ENCODE measurements at places on chromosomes 5 and 9.

DNA sequence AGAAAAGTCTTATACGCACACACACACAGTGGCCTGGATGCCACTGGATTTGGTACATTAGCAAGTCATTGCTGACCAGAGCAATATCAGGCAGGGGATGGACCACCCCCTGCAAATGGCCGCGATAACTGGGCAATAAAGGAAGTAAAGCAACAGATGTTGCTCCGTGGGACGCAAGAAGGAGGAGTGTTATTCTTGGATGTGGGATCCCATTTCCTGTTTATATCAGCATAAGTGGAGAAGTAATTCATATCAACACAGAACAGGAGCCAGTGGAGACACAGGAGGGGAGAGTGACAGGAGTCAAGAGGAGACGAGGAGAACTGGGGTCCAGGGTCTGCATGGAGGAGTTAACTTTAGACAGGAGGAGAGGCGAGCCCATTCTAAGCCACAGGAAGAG lies 18.4 kb downstream of the RUFY1 start:
- DNase-seq: no peak

DNA sequence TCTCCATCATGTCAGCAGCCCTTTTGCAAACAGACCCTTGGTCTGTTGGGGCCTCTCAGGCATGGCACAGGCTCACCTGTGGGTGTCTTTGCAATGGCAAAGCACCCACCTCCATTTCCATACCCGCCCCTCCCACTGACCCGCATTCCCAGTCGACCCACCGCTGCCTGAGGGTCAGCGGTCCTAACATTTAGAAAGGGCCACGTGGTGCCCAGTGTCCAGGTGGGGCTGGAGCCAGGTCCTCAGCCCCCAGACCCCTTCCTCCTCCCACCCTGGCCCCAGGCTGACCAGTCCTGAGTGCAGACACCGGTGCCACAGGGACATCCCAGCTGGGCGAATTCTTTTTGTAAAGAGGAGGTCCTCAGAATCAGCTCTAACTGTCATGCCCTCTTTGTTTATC lies 43.3 kb upstream of the CEP72 start:
- DNase-seq: no peak

DNA sequence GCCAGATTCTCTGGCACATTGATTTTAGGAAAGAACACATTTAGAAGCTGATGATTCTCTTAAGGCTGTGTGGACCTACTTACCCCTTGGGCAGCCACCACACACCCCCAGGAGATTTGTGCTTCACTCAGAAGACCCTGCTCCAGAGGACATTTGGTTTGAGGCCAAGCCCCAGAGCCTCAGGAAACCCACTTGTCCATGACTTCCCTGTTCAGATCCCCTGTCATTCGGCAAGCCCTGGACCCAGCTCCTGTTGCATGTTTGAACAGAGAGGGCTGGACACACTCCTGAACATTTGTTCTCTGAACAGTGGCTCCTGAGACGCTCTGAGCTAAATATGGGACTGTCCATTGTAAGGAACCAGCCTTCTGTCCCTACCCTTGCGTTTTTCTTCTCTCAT lies 82.1 kb downstream of the AMBP start:
- DNase-seq: no peak

DNA sequence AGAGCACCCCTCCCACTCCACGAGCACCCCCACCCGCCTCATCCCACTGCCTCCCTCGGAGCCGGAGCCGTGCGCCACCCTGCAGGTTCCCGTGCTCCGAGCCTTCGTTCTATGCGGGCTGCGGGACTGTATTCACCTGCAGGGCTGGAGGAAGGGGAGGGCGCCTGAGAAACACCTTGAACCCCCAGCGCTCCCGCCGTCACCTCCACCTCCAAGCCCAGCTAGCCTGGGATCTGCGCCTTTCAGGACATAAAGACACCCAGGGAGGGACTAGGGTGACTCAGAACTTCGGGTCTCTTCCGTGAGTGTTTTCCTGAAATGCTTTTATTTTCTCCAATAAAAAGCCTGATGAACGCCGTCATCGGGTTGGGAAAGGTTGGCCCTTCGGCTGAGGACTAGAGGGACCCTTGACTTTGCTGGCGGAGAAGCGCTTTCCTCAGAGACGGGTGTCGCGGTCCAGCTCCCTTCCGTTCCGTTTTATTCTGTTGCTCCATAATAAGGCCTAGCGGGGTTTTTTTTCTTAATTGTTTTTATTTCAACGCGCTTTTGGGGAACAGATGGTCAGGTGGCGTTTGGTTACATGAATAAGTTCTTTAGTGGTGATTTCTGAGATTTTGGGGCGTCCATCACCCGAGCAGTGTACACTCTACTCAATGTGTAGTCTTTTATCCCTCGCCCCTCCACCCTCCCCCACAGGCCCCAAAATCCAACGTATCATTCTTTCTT lies 4.6 kb downstream of the TLX3 start:
- no peak for DNase-seq

DNA sequence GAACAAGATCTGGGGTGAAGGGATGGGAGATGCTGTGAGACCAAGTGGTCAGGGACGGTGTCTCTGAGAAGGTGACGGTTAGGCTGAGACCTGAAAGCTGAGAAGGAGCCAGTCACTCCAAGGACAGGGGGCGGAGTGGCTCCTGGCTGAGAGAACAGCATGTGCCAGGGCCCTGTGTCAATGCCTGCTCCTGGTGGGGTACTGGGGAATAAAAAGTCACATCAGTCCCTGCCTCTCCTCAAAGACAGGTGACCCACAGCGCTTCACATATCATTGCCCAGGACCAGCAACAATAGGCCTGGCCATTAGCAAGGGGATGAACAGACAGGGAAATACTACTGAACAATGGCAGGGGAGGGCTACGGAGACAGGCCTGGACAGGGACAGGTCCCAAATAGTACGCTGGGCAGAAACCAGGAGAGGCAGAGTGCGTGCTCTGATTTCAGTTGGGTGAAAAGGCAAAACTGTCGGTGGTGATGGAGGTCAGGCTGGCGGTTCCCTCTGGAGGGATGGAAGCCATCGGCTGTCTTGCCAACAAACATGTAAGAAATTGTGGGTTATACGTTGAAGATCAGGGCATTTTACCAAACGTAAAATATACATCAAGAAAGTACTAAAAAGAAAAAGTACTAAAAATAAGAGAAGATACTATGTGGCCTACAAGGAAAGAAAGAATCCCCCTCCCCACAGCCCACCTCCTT lies 64.3 kb downstream of the C9orf50 start:
- DNase-seq: no peak

DNA sequence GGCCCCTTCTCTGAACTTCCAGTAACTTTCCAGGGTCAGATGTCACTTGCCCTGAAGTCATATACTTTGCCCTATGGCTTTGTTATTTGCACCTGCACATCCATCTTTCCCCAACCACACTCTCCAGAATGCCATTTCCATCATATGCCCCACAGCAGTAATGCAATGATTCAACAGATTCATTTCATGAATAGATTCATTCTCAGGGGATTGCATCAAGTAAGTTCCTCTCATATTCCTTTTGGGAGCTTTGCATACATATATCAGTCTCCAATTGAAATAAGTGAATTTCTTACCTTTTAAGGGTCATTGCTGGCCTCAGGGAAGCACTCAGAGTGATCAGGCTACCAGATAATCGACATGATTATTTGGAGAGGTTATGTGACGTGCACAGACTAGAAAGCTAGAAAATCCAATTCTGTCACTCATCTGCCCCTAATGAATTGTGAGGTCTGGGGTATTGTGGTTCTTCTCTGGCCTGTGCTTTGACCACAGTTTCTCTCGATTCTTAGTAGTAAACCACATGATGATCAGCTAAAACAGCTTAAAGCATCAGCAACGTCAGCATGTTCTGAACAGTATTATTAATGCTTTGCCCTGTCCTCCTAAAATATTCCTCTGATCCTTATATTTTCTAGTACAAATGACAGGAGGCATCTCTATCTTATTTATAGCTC lies 179.9 kb downstream of the ATPSCKMT start:
- DNase-seq: no peak

GRCh38 chr5:4924577-4924976 lies 215.6 kb upstream of the ADAMTS16 start:
- no peak for DNase-seq

DNA sequence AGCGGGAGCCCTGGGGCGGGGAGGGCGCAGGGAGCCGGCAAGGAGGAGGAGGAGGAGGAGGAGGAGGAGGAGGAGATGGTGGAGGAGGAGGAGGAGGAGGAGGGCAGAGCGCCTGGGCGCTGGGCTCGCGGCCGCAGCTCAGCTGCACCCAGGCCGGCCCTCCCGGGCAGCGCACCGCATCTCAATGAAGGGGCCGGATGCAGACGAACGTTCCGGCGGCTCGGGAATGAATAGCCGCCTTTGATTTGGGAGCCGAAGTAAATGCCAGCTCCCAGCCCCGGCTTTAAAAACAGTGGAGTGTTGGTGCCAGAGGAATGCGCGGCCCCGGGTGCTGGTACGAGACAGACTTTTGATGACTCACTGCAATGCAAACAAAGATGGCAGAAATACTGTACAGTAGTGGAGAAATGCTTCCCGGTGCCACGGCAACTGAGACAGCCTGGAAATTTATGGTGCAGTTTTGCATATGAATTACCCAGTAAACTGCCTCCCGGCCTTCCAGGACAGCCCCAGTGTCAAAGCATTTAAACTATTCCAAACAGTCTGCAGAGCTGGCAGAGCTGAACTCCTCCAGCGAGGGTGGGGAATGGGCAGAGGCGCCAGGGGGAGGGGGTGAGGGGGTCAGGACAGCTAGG lies 43.1 kb downstream of the NACC2 start:
- DNase-seq: no peak

- DNase-seq: no peak
Observed at GRCh38 chr5:44384816-44385215, 4.4 kb downstream of the FGF10 start.

DNA sequence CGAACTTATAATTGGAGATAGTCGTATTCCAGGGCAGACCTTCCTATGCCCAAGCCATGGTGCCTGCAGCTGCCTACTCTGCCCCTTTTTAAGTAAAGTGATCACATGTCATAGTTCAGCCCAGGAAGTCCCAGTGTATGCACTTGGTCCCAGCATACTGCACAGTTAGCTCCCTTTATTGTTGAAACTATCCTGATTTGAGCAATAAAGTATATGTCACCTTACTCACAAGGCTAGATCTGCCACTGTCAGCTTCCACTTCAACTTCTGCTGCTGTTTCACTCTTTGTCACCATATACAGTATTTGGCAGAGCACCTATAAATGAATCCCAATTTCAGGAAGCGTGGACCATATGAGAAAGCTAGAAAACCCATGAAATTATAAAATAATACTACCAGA lies 103.8 kb upstream of the PTGER4 start:
- no peak for DNase-seq

GRCh38 chr9:13487071-13487470 lies 207.6 kb upstream of the MPDZ start:
- no peak for DNase-seq

DNA sequence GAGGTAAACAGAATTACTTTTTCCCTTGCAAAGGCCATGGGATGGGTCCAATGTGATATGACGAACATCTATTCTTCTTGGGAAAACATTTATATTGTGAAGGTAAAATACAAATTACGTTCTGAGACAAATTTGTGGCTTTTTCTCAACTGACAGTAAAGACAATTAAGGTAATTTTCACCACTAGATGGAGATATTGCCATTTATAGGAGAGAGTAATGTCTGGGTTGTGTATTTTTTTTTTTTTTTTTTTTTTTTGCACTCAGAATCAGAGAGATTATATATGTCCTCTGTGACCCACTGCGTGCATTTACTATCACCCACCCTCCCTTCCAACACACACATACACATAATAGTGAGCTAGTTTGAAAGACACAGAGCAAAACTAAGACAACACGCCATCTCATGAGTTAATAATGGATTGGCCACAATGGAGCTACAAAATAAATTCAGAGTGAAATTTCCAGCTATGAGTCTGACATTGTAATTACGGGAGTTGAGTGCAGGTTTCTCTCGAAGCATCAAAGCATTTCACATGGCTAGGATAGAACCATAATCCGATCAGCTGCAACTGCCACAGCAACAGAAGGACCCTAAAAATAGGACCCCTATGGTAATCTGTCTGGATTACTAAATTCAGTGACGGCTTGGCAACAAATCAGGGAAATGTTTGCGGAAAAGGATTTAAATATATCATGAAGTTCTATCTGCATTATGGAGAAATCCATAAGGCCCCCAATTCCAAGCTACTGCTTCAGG lies 49.2 kb downstream of the ANXA1 start:
- no peak for DNase-seq

DNA sequence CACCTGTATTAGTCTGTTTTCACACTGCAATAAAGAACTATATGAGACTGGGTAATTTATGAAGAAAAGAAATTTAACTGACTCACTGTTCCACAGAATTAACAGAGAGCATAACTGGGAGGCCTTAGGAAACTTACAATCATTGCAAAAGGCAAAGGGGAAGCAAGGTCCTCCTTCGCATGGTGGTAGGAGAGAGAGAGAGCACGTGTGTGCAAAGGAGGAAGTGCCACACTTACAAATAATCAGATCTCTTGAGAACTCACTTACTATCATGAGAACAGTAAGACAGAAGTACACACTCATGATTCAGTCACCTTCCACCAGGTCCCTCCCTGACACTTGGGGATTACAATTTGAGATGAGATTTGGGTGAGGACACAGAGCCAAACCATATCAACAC lies 258.7 kb downstream of the TRIM32 start:
- DNase-seq: no peak

- DNase-seq: no peak
Observed at GRCh38 chr5:77139001-77139400, 51.9 kb upstream of the ZBED3 start.

DNA sequence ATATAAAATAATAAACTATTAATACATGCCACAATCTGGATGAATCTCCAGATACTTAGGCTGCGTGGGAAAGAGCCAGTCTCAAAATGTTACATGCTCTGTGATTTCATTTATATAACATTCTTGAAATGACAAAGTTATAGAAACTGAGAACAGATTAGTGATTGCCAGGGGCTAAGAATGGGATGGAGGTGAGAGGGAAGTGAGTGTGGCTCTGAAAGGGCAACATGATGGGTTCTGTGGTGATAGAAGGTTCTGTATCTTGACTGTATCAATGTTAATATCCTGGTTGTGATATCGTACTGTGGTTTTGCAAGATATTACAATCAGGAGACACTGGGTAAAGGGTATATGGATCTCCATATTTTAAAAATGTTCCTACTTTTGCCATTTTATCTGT lies 50.7 kb downstream of the SPEF2 start:
- no peak for DNase-seq

- no peak for DNase-seq
Observed at GRCh38 chr5:1686016-1686802, 113.4 kb downstream of the MRPL36 start.

DNA sequence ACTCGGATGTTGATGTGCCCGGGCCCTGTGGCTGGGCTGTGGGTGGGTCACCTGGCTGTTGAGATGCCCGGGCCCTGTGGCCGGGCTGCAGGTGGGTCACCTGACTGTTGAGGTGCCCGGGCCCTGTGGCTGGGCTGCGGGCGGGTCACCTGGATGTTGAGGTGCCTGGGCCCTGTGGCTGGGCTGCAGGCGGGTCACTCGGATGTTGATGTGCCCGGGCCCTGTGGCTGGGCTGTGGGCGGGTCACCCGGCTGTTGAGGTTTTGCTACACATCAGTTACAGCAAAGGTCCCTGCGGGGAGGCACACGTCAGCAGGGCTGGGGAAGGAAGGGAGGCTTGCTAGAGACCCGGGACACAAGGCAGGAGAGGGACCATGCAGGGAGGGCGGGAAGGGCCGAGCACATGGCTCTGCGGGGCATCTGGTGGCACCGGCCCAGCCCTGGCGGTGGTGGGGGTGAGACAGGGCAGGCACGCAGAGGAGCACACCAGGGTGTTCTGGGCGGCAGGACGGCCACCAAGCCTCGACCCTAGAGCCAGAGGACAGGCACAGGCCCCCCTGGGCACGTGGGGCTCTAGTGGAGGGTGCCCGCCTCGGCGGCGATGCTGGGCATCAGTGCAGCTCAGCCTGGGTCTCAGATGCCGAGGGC lies 35.4 kb downstream of the PNPLA7 start:
- DNase-seq: no peak

GRCh38 chr9:120689860-120690259 lies 24.4 kb downstream of the MEGF9 start:
- no peak for DNase-seq
